ENCODE measurements at places on chromosomes 1 and 21.
A peak's percentile ranks its signal among the peaks of the same experiment; 100 is the strongest.

- no peak for DNase-seq
These were observed 54.6 kb upstream of the ECE1 start for GRCh38 chr1:21344750-21345443.

- DNase-seq = no peak
These were observed 2.0 kb downstream of the RNPEP start for GRCh38 chr1:201984446-201984845.

GRCh38 chr1:37137014-37137413, 102.7 kb upstream of the GRIK3 start:
- DNase-seq = no peak

- no peak for DNase-seq
These were observed 134.6 kb downstream of the TENT5C start for GRCh38 chr1:117740496-117740895.

GRCh38 chr1:85864727-85865126, 156.5 kb upstream of the ZNHIT6 start:
- no peak for DNase-seq

GRCh38 chr1:211892577-211892976, 62.0 kb upstream of the LPGAT1 start:
- DNase-seq = no peak

- no peak for DNase-seq
These were observed 29.3 kb downstream of the IER5 start for GRCh38 chr1:181117648-181118449.

DNA sequence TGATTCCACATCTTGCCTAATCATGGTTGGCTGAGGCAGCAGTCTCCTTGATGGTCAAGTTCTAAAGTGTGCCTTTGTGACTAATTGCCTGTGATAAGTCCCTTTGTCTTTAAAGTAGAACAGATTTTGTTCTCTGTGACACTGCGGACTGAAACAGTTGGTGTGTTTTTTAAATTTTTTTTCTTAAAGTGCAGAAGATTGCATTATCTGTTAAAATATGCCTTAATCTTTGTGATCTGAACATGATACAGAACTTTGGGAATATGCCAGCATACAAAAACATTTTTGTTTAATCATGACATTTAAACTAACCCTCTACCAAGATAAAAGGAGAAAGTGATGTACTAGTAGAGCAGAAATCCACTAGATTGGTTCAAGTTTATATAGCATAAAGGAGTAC, 1260.6 kb upstream of the ADGRL2 start:
- DNase-seq = no peak

DNA sequence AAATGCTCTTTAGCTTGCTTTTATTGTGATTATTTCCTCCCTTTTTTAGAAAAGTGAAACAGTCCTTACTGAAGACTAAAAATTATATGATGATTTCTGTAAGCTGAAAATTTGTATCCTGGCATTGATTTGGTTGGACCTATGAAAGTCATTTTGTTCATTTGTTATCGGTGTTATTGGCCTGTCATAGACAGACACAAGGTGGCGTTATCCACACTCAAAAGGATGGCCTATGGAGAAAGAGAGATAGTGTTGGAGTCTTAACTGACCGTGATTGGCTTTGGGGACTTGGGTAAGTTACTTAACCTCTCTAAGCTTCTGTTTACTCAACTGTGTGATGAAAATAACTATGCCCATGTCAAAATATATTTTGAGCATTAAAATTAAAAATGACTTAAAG, 203.6 kb upstream of the CHODL start:
- peak; percentile 20 for DNase-seq

DNA sequence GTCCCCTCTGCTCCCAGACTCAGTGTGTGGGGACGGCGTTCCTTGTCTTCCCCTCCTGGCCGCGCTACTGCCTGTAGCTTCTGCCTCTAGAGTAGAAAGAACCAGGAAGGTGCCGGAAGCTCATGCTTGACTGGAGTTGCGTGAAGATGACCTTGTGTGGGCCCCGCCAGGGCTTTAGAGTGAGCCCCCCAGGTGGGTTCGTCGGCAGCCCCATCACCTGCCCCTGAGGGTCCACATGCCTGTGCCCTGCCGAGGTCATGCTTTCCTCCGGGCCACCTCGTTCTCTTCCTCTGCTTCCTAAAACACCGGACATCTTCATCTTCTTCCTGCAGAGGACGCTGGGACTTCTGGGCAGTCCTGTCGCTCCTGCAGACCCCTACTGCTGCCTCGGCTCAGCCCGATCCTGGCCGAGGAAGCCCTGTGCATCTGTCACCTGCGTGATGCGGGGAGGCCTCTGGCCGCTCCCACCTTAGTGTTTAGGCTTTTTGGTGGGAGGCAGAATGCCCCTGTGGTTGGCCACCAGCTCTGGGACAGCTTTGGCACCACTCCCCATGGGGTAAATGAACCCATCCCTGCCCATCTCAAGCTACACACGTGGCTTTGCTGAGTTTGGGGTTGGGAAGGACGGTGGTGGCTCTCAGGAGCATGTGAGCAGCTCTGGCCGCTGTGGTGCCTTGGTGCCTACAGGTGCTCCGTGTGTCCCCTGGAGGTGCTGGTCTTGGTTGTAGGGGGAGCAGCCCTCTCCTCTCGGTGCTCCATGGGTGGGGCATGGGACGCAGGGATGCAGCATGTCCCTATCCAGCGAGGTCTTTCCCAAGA, 12.3 kb downstream of the OBSCN start:
- no peak for DNase-seq

DNA sequence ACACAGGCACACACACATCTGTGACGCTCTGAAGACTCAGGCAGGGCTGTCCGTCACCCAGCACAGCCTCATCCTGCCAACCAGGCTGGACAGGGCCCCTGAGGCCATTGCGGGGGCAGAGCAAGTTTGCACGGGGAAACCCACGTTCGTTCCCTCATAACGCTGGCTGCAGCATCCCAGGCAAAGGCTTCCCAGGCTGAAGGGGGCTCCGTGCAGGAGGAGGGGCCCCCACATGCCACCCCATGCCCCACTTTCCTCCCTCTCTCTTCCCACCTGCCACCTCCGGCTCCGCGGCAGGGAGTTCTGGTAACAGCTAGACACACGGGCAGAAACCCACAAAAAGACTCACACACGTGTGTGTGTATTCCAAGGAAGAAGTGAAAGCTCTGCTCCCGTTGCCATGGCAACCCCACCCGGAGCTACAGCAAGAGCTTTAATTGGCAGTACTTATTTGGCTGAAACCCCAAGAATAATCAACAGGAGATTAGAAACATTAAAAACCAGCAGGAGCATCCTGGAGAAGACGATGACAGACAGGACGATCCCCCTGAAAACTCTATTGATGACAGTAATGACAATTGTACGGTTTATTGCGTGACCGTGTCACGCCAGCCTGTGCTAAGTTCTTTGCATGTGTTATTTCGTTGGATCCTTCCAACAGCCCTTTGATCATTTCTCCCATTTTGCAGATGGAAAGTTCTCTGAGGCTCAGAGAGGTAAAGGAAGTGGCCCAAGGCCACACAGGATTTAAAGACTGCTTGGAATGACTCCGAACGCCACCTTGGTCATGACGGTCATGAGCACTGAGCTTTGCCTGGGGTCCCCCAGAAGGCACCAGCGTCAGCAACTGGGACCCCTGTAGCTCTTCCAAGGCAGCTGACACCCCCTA, 247.1 kb downstream of the NPHP4 start:
- DNase-seq = no peak

DNA sequence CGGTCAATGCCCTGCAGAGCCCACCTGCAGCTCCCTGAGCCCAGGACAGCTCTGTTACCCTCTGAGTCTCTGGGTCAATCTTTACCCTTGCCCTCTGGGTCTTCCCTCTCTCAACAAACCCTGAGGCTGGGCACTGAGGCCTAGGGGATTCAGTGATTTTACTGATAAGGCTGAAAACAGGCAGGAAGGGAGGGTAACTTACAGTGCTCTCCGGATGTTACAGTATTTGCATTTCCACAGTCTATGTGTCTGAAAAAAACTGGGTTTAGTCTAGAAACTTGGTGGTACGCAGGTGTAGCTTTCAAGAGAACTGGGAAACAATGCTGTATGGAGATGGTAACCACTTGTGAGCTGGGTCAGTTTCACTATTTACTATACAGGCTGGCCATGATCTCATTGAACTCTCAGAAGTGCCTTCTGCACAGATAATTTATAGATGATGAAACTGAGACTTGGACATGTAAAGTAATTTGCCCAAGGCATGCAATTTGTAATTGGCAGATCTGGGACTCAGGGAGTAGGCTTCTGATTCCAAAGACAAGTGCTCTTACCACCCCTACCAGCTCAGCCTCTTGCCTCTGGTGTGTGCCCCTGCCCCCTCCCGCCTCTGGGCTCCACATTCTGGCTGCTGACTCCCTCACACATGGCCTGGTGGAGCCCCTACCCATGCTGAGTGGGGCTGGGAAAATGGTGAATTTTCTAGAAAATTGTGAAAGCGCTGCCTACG, 48.8 kb downstream of the TENT5C start:
- no peak for DNase-seq

DNA sequence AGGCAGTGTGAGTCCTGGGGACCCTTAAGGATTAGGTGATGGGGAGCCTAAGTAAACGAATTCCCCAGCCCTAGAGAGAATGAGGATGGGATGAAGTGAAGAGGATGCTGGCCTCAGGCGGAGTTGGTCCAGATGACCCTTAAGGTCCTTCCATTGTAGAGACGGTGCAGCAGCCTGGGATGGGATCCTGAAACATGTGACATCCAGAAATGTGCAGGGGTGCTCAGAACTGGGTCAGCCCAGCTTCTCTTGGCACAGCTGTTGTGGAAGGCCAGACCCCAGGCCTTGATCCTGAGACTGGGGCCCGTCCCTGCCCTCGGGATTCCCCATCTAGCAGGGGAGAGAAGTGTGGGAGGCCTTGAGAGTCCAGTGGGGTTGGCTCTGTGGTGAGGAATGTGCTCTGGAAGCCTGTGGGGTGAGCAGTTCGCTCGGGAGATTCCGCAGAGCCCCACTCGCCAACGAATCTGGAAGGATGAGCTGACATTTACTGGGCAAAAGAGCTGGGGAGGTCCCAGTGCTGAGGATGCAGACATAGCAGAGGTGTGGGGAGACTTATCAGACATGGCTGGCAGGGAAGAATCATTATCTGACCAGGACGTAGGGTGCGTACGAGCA, 28.1 kb downstream of the A3GALT2 start:
- DNase-seq = no peak

- no peak for DNase-seq
These were observed 51.8 kb upstream of the CXADR start for GRCh38 chr21:17461014-17461413.

- no peak for DNase-seq
These were observed 33.8 kb upstream of the FCRL3 start for GRCh38 chr1:157734321-157734720.

- DNase-seq = peak; percentile 10
These were observed 20.1 kb downstream of the OSBPL9 start for GRCh38 chr1:51636764-51637522.

GRCh38 chr1:50971748-50972305, 1.8 kb downstream of the CDKN2C start:
- DNase-seq = no peak

DNA sequence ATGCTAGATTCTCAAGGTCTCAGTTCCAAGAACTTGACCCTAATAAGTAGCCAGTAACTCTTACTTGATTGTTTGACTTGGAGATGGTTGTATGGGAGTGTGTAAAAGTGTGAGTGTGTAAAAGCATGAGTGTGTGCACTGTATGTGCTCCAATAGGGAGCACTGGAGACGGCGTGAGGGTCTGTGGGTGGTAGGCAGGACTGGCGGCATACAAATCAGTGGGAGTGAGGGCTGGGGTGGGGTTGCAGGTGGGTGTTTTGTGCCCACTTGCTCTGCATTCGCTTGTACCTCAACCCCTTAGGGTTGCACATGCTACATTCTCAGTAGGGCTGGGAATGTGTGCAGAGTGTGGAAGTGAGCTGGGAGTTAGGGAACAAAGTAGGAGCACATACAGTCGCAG, 79.5 kb upstream of the CD34 start:
- DNase-seq = no peak

- no peak for DNase-seq
These were observed 595.0 kb downstream of the NEGR1 start for GRCh38 chr1:71687376-71687775.

DNA sequence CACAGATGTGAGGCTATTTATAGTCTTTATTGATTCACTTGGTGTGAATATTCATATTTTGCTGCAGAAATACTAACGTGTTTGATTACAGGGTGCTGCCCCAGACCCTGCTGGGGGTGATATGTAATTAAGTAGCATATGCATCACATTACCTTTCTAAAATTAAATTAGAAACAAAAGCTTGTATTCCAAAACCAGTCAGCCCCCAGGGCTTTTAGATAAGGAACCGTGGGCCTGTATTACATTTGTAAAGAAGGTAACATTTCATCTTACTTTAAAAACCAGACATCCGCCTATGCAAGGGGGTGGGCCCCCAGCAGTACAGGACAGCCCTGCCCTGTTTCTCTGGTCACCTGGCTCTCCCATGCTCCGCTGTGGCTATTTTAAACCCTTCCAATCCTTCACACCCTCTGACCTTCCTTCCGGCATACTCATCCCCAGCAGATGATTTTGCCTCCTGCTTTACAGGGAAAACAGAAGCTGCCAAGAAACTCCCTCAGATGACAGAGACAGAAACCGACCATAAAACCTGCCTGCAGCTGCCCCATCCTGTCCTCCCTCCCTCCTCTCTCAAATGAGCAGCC, 22.0 kb upstream of the KCNC4 start:
- no peak for DNase-seq

DNA sequence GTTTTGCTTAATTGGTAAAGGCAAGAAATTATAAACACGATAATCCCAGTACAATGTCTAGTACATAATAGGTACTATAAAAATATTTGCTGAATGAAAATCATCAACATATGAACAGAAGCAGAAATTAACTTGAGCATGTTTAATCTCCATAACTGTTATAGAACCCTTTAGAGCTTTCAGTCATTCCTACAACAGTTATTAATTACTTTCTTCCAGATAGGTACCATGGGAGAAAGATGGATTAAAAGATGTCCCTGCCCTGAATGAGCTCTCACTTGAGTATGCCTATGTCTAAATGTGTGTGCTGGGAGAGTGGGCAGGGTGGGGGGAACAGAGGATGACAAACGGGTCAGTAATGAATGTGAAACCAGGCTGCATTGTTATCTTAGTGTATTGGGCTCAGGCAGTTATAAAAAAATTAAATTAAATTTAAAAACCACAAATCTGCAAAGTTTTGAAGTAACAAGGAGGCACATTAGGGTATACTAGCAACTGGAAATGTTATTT, 2.4 kb downstream of the EPS15 start:
- no peak for DNase-seq

GRCh38 chr1:158026651-158027050, 33.2 kb downstream of the KIRREL1 start:
- no peak for DNase-seq

DNA sequence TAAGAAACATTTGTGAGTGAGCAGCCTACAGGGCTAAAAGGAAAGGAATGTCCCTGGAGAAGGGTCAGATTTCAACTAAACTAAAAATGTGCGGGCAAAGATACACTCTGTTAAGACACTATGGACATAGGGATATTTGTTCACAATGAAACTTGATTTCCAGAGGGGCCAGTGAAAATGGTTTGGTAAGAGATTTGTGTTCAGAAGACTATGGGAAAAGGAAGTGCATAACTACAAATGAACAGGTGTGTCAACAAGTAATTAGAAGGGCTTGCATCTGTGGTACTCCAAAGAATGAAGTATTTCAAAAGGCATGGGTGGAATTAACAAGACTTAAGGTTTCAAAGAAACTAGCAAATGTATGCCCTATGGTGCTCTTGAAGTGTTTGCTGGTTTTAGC, 60.4 kb downstream of the NME7 start:
- DNase-seq = no peak

- DNase-seq = no peak
These were observed 17.7 kb downstream of the CNTN2 start for GRCh38 chr1:205060746-205061145.

Measured in activated naive CD4-positive, alpha-beta T cell treated with anti-CD3 and anti-CD28 coated beads for 36 hours (primary cell).